ENCODE measurements at places on chromosomes 3 and 15.
A peak's percentile ranks its signal among the peaks of the same experiment; 100 is the strongest.

DNA sequence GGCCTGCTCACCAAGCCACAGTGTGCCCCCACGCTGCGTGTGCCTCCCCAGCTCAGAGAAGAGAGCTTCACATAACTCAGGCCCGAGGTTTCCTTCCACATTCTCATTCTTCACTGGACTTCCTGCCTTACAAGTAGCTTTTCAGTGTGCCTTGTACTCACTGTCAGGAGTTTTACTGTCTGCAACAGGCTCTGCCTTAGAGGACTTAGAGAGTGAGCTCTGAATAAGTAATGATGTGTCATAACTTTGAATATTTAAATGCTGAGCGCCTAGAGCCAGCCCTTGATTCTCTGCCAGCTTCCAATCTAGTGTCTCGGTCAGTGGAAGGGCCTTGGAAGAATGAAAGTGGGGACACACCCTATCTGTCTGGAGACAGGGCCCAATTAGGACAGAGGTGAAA is 41.8 kb downstream of the ITGB5 start:
- no peak for DNase-seq

GRCh38 chr3:41652931-41653330 is 309.0 kb downstream of the ULK4 start:
- no peak for DNase-seq

DNA sequence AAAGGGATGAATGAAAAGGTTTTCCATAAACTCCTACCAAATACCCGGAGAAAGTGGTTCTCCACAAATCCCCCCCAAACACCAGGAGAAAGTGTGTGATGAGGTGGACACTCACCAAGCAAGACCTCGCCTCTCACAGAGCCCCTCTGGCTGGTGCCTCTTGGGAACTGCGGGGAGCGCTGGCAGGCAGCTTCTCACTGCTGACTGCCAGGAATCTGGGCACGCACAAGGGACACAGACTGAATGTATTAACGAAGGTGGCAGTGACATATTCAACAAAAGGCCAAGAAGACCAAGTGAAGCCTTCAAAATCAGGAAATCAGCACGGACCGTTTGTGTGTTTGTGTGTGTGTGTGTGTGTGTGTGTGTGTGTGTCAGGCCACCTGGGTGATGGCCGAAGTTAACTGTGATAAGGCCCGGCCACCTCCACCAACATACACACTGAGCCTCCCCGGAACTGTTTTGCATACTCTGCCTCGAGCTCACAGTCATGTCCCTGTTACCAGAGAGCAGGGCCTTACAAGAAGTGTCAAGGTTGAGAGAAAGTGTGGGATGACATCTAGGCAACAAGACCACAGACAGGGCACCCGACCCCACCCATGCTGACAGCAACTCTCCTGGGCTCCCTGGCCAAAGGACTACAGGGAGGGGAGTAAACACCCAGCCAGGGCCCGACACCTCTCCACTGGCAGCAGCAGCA is 18.0 kb downstream of the ATP10A start:
- no peak for DNase-seq

DNA sequence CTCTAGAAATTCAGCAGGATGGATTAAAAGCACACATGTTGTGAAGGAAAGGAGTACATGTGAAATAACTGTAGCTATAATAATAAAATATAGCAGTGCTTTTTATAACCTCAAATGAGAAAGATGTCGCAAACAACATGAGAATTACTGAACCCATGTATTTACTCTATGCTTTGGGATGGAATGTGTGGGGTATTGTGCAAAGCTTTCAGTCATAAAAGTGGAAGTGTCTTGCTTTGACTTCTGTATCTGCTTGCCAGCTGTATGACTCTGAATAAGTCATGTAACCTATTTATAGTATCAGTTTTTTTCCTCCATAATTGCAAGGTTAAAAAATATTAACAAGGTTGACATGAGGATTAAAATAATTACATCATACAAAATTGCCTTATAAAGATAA is 519.3 kb upstream of the CADM2 start:
- DNase-seq = no peak

GRCh38 chr3:49807431-49808114 is 4.5 kb downstream of the INKA1 start:
- DNase-seq = no peak

DNA sequence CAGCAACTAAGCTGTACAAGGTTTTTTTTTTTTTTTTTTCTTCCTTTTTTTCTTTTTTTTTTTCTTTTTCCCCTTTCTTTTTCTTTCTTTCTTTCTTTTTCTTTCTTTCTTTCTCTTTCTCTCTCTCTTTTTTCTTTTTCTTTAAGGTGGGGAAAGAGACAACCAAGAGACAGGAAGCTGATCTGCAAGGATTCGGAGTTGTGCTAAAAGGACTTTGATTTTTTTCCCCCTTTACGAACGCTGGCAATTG is 148 bp downstream of the RBMS3 start:
- no peak for DNase-seq

DNA sequence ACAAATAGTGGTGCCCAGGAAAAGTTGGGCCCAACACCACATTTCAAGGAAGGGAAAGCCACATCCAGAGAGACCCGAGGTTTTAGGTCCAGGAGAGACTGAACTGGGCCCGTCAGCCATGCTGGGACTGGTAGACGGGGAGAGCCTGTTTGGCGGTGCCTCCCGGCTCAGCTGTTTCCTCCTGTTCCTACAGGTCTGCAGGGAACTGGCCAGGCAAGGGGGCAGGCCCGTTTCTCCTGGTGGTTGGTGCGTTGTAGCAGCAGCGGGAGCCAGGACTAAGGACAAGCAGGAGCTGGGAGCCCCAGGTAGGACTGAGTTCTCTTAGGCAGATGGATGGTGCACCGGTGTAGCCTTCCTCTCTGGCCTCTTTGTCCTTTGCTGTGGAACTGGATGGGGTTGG is 3.9 kb downstream of the PRKCD start:
- no peak for DNase-seq

DNA sequence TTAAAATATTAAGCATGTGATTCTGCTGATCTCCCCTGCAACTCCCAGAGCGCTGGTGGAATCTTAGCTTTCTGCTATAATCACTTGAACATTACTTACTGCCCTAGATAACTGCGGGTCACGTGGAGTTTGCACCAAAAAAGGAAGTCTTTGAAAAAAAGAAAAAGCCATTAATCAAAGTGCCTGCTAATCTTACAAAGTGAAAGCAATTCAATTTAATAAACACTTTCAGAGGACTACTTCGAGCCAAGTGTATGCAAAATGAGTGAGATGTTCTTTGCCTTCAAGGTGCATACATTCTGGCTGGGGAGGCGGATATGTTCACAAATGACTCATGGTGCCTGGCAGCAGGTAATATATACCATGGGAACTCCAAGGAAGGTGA is 109.9 kb upstream of the GAP43 start:
- DNase-seq = no peak

- no peak for DNase-seq
Measured at GRCh38 chr15:62475591-62475990, 310.5 kb upstream of the C2CD4B start.

GRCh38 chr15:40054855-40055575 is 16.0 kb upstream of the SRP14 start:
- peak; percentile 34 for DNase-seq

- DNase-seq = peak; percentile 6
Measured at GRCh38 chr3:53753518-53754183, 92.6 kb downstream of the CHDH start.

- DNase-seq = no peak
Measured at GRCh38 chr3:184738982-184739381, 27.1 kb upstream of the MAGEF1 start.

DNA sequence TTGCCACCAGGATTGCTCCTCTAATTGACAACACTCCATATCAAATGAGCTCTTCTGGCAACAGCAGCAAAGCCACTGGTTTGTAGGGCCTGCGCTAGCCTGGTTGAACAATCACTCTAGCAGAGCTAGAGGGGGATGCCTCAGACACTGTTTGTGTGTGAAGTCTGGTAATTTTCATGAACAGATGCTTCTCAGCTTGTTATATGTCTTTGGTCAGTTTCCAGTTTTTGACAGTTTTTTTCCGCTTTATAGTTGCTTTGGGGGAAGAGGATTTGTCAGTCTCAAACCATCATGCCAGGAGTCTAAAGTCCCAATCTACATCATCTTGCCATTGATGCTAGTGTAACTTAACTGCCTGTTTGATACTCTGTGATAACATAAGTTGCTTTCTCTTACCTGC is 136.0 kb downstream of the HCN4 start:
- DNase-seq = no peak

GRCh38 chr3:102536456-102536855 is 101.6 kb downstream of the ZPLD1 start:
- peak; percentile 30 for DNase-seq

GRCh38 chr15:71577071-71577470 is 233.3 kb upstream of the NR2E3 start:
- DNase-seq = no peak

- no peak for DNase-seq
Measured at GRCh38 chr15:77371850-77372563, 47.9 kb downstream of the PEAK1 start.

DNA sequence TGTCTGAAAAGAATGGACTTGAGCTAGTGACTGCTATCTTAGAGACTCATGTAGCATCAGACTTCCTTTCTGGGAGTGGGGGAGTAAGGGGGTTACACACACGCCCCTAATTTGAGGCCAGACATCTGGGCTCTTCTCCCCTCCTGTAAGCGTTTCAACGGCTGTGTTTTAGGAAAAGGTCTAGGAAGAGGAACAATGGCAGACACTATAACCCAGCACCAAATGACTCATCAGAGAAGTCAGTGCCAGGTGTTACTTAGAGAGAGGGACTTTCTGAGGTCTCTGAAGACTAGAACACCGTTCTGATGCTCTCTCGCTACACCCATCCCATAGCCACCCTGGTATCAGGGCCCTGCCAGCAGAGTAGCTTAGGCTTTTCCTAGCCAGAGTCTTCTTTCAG is 65.5 kb downstream of the SSUH2 start:
- no peak for DNase-seq

DNA sequence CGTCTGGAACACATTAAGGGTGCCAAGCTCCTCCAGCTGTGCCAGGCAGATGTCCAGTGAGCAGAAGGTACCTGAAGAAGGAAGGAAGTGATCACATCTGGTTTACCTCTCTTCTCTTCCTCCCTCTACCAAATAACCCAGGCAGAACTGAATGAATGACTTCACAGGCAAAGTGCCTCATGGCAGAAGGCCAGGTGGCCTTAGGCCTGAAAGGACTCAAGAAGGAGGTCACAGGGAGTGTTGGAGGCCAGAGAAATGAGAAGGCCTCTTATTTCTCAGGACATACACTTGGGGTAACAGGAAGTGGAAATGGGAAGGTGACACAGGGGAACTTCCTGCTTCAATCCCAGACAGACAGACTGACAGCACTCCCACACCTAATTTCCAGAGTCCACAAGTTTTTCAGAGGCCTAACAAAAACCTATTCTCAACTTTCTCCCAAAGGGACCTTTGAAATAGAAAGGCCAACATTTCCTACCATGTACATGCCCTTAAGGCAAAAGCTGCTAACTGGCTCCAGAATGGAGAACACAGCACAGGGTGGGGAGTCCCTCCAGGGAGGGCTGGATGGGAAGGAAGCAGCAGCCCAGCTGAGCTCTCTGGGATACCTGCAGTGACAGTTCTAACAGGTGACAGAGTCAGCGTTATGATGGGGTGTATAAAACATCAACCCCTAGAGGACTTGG is 17.6 kb upstream of the SIN3A start:
- DNase-seq = no peak

GRCh38 chr3:30752970-30753369 is 141.5 kb downstream of the GADL1 start:
- DNase-seq = no peak

- DNase-seq = no peak
Measured at GRCh38 chr15:29043736-29044502, 158.1 kb downstream of the APBA2 start.

- no peak for DNase-seq
Measured at GRCh38 chr15:73902121-73903020, 23.9 kb upstream of the LOXL1 start.

DNA sequence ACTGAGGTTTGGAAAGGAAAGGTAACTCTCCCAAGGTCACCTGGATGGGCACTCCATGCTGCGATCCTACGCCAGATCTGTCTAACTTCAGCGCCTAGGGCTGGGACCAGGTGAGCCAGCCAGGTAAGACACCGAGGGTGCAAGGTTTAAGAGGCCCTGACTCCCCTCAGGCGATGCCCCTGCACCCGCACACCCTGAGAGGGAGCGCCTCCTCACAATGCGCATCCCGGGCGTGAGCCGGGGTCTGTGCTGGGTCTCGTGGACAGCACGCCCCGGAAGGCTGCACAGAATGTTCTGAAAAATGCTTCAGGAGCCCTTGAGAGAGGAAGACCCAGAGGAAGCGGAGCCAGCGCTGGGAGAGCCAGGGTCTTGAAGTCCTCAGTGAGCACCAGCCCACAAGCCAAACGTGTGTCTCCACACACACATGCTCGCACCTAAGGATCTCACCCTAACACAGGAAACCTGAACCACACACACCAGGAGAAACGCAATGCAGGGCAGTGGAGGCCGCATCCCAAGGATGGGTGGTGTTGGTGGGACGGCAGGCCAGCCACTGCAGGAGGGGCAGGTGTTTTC is 142.0 kb downstream of the ADAMTS17 start:
- DNase-seq = no peak

- DNase-seq = no peak
Measured at GRCh38 chr15:82551646-82552247, 11.5 kb upstream of the RPS17 start.

DNA sequence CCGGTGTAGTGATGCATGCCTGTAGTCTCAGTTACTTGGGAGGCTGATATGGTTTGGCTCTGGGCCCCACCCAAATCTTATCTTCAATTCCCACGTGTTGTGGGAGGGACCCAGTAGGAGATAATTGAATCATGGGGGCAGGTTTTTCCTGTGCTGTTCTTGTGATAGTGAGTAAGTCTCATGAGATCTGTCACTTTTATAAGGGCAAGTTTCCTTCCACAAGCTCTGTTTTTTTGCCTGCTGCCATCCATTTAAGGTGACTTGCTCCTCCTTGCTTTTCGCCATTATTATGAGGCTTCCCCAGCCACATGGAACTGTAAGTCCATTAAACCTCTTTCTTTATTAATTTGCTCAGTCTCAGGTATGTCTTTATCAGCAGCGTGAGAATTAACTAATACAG is 566.7 kb upstream of the NECTIN3 start:
- no peak for DNase-seq

DNA sequence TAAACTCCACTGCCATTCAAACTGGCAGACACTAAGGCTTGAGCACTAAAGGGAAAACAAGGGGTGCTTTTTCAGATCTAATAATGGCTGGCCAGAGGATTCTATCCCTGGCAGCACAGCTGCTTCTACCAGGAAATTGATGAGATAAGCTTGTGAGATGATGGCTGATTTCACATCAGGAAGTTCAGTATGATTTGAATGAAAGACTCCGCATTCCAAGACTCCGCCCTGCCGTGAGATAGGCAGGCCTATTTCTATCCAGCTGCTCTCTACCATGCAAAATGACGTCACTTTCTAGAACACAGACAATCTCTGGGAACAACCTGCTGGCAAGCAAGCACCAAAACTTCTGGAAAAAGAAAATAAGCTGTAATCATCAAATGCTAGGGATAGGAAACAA is 171.8 kb downstream of the WDR76 start:
- DNase-seq = no peak

GRCh38 chr3:102174832-102175374 is 259.9 kb upstream of the ZPLD1 start:
- DNase-seq = no peak

GRCh38 chr3:17399586-17399985 is 342.8 kb downstream of the TBC1D5 start:
- no peak for DNase-seq
